ENCODE measurements at places on chromosomes 1 and 21.
A peak's percentile ranks its signal among the peaks of the same experiment; 100 is the strongest.

DNA sequence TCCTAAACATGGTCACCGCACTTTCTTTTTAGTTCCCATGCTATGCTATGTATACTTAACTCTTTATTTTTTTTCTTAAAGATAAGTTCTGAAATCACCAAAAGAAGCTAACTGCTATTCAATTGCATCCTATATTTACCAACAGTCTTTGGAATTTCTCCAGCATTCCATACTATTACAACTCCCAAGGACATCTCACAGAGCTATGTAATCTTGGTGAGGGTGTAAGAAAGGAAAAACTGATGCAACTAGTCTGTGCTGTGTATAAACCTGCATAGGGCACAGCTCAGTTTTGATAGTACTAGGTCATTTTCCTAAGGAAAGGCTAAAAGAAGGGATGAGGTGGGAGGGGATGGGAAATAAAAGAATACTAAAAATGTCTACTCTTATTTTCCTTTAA lies 78.0 kb downstream of the PTPN14 start:
- DNase-seq: no peak

GRCh38 chr1:156586892-156587477 lies 4.6 kb upstream of the NAXE start:
- DNase-seq: no peak

DNA sequence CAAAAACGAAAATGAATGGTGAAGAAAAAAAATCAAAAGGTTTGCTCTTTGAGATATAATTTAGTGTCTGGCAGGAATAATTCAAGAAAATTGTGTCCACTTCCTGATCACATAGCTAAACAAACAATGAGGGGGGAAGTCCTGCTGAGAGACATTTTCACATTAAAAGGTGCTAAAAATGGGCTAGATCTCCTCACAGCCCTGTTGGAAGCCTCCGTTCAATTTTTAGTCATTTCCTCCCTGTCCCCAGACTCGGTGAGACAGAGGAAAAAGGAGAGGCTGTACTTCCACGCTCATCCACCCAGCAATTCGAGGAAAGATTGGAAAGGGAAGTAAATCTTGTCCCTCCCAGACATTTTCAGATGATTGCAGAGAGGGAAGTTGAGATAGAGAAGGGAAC lies 103.7 kb downstream of the BARHL2 start:
- DNase-seq: no peak

GRCh38 chr1:43381612-43382011 lies 8.0 kb downstream of the MED8 start:
- DNase-seq: no peak

DNA sequence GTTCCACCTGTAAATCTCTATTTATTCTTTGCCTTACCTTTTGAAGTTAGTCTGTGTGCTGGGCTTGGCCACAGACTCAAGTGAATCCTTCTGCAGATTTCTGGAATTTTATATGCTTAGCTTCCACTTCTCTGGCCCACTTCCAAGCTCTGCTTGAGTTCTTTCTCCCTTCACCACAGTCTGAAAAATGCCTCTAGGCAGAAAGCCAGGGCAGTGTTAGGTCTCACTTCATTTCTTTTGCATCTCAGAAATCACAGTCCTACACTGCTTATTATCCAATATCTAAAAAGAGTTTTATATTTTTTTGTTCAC lies 48.9 kb downstream of the INKA2 start:
- DNase-seq: peak; percentile 74

GRCh38 chr1:218765753-218766152 lies 407.9 kb upstream of the LYPLAL1 start:
- DNase-seq: no peak

DNA sequence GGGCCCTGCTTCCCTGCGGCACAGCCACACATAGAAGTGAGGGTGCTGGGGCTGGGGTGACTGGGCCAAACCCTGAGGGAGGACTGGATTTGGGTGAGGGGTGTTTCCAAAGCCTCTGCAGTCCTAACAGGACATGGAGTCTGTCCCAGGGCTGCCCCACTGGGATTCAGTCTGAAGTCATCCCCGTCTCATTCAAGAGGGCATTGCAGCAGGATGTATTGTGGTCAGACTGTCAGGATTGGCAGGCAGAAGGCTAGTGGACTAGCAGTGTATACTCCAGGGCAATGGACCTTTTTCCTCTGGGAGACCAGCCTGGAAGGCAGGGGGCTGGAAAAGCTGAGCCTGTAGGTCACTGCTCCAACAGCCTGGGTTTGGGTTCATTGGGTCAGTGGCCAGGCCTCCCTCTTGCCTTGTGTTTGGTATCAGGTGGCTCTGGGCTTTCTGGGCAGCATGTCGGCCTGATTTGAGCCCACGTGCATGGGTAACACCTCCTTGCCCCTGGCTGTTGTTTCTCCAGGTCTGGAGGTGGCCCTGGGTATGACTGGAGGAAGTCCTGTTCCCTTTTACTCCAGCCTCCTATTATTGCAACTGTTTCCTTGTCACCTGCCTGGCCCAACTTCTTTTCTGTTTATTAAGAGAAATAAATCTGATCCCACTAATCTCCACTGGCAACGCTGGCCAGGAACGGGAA lies 41.0 kb upstream of the SYNC start:
- DNase-seq: no peak

DNA sequence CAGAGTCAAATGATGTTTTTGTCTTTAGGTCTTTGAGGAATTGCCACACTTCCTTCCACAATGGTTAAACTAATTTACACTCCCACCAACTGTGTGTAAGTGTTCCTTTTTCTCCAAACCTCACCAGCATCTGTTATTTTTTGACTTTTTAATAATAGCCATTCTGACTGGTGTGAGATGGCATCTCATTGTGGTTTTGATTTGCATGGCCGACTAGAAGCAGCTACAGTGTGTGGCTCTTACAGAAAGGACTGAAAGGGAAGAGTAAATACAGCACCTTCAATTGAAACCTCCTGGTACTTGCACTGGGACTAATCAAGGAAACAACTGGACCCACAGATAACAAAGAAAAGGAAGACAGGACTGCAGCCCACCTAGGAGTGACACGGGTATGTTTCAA lies 668.0 kb upstream of the RGS18 start:
- no peak for DNase-seq

DNA sequence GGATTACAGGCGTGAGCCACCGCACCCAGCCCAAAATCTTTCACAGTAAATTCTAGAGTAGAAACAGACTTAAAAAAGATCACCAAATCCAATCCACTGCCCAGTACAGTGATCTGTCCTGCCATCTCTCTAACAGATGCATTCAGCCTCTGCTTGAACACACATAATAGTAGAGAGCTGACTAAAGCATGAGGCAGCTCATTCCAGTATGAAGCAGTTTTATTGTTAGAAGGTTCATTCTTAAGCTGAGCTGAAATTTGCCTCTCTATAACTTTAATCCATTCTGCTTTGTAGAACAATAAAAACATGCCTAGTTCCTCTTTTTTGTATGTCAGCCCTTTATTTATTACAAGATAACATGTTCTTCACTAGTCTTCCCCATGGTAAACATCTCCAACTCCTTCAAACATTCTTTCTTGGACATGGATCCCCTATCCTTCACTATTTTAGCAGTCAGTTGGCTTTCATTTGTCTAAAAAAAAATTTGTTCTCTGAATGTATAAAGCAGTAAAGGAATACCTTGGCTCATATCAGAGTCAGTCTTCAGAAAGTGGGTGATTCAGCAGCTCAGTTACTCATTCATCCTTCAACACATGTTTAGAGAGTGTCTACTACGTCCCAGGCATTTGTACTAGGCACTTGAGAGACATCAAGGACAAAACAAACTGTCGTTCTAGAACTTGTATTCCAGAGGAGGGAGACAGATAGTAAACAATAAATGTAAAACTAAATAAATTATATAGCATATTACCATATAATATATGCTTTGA lies 10.7 kb upstream of the PTBP2 start:
- no peak for DNase-seq

- DNase-seq: no peak
Observed at GRCh38 chr1:3672971-3673361, 20.6 kb downstream of the TP73 start.

DNA sequence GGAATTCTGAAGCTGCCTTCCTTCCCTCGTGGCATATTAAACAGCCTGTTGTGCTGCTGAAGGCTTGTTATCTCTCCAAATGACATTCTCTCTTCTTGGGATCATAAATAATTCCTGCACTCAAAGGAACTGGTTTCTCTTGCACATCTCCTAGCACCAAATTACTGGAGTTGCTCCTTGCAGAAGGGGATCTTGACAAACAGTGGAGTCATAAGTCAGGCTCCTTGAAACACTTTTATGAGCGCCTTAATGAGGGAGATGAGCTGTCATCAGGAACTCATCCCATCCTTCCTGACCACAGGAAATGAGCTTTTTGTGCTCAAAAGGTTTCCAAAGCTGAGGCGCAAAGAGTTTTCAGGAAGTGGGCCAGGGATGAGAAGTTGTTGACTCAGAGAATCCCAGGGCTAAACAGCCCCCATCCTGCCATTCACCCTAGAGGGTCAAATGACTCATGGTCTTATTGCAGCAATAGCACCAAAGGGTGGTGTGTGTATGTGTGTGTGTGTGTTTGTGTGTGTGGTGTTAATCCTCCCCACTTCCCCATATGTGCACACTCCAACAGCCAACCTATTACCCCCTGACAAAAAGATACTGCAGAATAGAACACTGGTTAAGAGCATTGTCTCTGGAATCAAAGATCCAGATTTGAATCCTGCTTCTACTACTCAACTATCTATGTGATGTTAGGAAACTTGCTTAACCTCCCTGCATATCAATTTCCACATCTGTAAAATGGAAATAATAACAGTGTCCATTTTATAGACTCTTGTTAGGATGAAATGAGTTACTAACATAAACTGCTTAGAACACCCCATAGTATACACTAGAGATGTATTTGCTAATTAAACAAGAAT lies 2.8 kb upstream of the PHC2 start:
- DNase-seq: no peak

- peak; percentile 65 for DNase-seq
Observed at GRCh38 chr1:14254251-14254650, 344.2 kb upstream of the KAZN start.

GRCh38 chr1:39901464-39901713 lies 328 bp downstream of the MYCL start:
- no peak for DNase-seq

DNA sequence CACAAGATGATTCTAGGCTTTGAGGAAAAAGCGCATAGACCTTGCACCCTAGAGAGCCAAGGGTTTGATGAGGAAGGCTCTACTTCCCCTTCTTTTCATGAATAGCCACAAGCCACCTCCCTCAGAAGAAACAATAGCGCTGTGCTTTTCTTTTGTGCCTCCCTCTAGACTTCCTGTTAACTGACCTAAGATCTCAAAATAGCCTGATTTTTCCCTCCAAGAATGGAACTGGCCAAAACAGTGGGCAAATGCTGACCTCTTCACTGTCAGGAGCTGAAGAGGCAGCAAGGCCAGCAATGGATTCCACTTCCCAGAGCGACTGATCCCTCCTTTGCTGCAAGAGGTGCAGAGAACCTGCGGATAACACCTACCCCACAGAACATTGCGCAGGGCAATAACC lies 362.8 kb downstream of the KCNH1 start:
- DNase-seq: no peak

DNA sequence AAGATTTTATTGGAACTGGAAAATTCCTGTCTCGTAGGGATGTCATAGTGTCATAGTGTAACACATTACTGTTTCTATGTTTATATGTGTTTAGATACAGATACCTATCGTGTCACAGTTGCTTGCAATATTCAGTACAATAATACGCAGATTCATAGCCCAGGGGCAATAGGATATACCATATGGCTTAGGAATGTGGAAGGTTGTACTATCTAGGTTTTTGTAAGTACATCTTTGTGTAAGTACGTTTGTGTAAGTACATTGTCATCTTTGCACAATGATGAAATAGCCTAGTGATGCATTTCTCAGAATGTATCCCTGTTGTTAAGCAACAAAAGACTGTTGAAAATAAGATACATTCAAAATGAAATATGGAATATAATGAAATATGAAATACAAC lies 68.9 kb downstream of the CAMTA1 start:
- no peak for DNase-seq

- DNase-seq: no peak
Observed at GRCh38 chr1:114023377-114023776, 44.1 kb downstream of the OLFML3 start.

DNA sequence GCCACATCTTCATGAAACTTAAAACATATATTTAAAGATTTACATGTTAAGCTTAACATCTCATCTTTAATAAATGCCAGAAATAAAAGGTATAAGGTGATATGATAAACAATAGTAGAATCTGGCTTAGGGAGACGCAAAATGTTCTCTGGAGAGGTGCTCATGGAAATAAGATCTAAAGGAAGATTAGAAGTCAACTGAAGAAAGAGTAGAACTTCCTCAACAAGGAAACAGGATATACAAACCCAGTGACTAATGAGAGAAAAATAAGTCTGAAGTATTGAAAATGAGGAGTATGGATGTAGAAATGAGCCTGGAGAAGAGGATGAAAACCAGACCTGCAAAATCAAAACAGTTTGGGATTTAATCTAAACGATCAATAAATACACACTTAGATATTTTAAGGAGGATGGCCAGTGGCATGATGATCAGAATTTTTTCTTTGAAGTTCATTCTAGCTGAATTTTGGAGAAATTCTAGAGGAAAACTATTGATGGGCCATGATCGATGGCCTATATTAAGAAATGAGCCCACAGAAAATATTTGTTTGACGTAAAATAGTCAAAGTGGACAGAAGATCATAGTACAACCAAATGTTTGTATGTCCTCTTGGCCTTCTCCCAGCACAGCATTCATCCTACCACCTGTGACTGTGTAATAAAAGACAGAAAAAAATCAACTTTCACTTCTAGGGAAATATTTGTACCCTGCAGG lies 387.9 kb upstream of the PTBP2 start:
- no peak for DNase-seq

GRCh38 chr1:18077657-18078215 lies 29.9 kb upstream of the IGSF21 start:
- DNase-seq: no peak

DNA sequence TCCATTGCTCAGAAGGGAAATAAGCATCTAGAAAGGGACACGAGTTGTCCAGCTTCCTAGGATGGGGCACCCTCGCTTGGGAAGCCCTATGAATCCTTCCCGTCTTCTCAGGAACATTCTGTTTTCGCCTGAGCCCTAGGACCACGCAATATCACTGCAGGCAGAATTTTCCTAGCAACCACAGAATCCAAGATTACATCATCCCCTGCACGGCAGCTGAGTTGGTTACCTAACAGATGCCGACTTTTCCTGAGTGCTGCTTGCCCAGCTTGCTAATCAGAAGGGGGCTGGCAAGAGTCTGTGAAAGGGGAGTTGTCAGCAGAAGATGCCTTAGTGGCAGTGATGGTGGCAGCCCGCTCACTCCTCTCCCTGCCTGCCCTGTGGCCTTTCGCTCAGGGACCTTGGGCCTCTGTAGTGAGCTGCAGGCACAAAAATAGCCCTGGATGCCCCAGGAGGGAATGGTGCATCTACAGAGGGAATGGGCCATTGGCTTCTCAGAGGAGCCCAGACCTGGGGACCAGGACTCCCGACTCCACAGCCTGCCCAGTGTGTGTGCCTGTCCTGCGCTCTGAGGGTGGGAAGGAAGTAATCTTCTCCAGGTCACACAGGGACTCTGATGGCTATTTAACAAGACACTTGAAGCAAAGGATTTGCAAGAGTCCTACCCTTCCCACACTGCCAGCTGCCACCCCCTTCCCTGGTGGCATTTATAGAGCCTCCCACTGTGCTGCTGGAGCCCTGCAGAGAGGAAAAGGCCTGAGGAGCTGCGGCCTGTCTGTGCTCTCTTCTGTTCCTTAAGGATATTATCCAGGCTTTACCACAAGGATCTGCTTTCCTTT lies 28.9 kb upstream of the CLSTN1 start:
- DNase-seq: no peak

- no peak for DNase-seq
Observed at GRCh38 chr1:97501628-97502027, 419.2 kb downstream of the DPYD start.

GRCh38 chr21:21664871-21665270 lies 666.7 kb downstream of the NCAM2 start:
- no peak for DNase-seq
